ENCODE measurements at places on chromosomes 16 and 17.
A peak's percentile ranks its signal among the peaks of the same experiment; 100 is the strongest.

GRCh38 chr17:43219746-43220380, 8.2 kb downstream of the TMEM106A start:
- DNase-seq = no peak

DNA sequence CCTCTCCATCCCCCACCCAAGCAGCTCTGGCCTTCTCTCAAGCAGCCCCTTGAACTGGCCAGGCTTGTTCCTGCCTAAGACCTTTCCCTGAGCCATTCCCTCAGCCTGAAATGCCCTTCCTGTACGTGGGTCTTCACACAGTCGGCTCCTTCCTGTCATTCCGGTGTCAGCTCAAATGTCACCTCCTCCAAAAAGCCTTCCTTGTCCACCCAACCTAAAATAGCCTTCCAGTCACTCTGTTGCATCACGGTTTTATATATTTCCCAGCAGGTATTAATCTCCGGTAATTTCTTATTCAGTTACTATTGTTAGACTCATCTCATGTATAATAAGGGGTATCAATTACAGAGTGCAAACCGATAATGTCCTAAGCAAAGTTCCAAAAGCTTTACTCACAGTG, 51.8 kb downstream of the C17orf67 start:
- DNase-seq = no peak

DNA sequence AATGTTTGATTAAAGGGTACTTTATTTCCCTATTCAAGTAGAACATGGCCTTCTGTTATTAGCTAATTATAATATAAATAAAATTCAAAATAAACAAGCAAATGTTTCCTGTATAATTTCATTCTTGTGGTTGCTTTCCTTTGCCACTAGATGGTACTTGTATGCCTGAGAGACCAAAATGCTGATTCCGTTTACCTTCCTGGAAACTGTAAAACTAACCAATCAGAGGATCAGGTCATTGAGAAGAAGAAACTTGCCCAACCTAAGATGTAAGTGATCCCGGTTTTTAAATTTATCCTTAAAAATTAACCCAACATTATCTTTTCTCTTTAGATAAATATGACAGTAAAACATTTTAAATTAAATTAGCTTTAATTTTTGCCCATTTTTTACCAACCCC, 8.1 kb upstream of the ABCA5 start:
- no peak for DNase-seq

DNA sequence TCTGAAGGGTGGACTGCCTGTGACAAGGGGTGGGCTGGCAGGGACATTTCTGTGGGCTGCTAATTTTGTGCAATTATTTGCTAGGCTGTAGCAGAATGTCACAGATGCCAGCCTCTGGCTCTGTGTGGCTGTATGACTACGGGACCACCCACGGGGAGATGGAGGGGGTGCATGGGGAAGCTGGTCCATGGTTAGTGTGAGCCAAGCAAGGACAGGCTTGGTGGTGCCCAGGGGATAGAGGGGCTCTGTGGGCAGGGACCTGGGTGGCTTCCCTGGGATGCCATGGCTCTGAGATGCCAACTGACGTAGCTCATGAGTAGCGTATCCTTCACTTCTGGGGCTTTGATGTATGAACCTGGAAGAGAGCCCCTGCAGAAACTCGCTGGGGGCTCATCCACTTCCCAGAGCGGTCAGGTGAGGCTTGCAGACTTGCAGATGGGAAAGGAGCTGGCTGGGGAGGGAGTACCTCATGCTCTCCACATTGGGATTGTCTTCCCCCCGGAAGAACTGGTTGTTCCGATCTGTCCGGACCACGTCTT, 87.2 kb downstream of the TBC1D16 start:
- no peak for DNase-seq

GRCh38 chr16:85612191-85612800, 826 bp upstream of the GSE1 start:
- DNase-seq = peak; percentile 79

GRCh38 chr17:38697061-38697820, 7.8 kb upstream of the MLLT6 start:
- no peak for DNase-seq

GRCh38 chr16:20942256-20942655, 41.7 kb downstream of the LYRM1 start:
- DNase-seq = no peak

- DNase-seq = peak; percentile 41
Observed at GRCh38 chr17:82862737-82863382, 23.0 kb upstream of the ZNF750 start.

DNA sequence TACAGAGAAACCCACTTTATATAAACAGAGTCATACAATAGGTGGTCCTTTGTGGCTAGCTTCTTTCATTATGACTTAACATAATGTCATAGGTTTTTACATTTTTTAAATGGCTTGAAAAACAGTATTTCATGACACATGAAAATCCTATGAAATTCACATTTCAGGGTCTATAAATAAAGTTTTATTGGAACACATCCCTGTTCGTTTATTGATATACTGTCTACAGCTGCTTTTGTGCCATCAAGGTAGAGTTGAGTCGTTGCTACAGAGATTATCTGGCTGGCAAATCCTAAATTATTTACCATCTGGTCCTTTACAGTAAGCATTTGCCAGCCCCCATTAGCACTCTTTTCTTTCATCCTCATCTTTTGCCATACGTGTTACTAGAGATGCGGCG, 2.3 kb downstream of the VPS4A start:
- DNase-seq = no peak

DNA sequence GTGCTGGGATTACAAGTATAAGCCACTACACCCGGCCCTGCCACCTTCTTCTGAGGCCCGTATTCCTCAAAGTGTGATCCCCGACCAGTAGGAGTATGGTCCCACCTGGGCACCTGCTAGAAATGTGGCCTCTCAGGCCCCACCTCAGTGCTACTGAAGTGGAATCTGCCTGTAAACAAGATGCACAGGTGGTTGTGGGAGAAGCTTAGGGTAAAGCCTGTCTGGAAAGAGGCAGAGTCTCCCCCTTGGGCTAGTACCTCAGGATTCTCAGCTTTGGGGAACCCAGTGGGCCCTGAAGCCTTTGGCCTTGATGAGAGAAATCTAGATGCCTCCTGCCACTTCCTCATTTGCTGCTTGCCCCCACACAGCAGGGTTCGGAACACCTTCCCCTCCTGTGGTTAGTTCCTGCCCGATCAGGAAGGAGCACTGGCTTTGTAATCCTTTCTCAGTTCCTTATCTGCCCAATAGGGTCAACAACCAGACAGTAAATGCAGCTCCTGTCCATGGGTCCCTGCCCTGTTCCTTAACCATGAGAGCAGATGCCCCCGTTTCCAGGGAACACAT, 25.2 kb downstream of the TK2 start:
- no peak for DNase-seq

DNA sequence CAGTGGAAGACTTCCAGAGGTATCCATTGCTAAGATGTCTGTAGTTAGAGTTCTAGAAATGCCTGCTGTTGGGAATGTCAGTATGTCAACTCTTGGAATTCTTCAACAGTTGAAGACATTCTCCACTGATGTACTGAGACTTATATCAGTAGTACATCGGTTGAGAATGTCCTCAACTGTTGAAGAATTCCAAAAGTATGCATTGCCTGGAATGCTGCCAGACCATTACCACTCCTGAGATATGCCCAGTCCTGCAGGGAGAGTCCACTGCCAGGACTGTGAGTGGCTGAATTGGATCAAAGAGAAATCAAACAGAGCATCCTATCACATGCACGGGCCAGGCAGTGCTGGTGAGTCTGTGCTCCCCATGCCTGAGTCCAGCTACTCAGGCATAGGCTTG, 42.0 kb downstream of the IL21R start:
- DNase-seq = no peak

- DNase-seq = no peak
Observed at GRCh38 chr17:75894049-75894733, 2.6 kb downstream of the TRIM65 start.

GRCh38 chr17:45809499-45809898, 25.4 kb downstream of the CRHR1 start:
- no peak for DNase-seq

GRCh38 chr17:72204742-72205141, 83.9 kb downstream of the SOX9 start:
- no peak for DNase-seq

DNA sequence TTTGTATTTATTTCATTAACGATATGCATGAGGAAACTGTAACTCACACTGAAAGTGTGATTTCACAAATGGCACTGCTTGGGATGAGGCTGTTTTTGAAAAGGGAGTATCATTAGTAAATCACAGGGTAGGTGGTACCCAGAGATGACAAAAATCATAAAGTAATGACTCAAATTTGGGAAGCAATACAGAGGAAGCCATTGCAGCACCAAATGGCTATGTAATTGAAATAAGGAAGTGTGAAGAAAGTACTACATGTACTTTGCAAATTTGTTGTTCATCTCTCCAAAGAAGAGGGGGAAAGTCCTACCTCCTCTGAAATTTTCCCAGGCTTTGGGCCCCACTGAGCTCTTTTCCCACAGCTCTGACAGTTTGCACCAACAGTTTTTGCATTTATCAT, 12.3 kb upstream of the ABCC12 start:
- no peak for DNase-seq

GRCh38 chr17:73875346-73875745, 231.1 kb upstream of the SDK2 start:
- DNase-seq = no peak

DNA sequence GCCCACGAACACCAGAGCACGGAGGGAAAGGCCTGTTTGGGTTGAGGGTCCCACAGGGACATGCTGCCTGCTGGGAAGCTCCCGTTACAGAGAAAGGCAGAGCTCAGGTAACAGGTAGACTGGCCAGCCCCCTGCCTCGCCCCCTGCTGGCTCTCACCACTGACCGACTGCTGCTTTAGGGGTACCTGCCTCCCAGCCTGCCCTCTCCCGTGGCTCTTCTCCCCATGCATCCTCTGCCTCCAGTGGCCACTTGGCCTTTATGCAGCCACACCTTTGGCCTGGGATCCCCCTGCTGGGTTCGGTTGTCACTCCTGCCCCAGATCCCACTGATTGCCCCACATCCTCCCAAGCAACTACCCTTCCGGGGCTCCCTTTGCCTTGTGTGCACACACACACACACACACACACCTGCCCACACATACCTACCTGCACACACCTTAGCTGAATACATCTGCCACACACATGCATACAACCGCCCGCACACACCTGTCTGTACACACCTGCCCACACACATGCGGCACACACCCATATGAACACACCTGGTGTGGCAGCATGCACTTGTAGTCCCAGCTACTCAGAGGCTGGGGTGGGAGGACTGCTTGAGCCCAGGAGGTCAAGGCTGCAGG, 7.1 kb downstream of the MCRIP1 start:
- DNase-seq = no peak

- DNase-seq = no peak
Observed at GRCh38 chr16:57846078-57846697, 43.9 kb upstream of the KIFC3 start.

- no peak for DNase-seq
Observed at GRCh38 chr17:47736501-47737495, 3.8 kb downstream of the TBX21 start.

- DNase-seq = peak; percentile 83
Observed at GRCh38 chr17:385178-385835, 32.7 kb upstream of the RPH3AL start.

GRCh38 chr17:48477221-48477620, 47.2 kb upstream of the SKAP1 start:
- no peak for DNase-seq

- no peak for DNase-seq
Observed at GRCh38 chr17:28193241-28193640, 125.8 kb upstream of the TMEM97 start.

- peak; percentile 35 for DNase-seq
Observed at GRCh38 chr16:58507195-58507962, 7.4 kb downstream of the NDRG4 start.

GRCh38 chr17:76855105-76855504, 13.1 kb upstream of the MGAT5B start:
- no peak for DNase-seq

DNA sequence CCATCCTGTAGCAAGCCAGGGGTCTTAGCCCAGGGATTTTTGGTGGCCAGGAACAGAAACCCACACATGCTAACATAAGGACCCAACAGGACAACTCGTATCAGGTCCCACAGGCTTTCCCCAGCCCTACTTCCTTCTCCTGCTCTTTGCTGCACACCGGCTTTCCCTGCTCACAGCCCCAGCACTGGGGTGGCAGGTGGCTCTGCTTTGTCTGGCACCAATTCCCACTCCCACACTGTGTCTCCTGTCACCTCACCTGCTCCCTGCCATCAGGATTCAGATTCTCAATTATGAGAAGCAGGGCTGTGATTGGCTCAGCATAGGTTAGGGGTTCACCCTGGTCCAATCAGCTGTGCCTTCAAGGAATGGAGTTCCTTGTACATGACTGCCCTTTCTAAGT, 94.1 kb downstream of the TMEM132E start:
- DNase-seq = no peak

DNA sequence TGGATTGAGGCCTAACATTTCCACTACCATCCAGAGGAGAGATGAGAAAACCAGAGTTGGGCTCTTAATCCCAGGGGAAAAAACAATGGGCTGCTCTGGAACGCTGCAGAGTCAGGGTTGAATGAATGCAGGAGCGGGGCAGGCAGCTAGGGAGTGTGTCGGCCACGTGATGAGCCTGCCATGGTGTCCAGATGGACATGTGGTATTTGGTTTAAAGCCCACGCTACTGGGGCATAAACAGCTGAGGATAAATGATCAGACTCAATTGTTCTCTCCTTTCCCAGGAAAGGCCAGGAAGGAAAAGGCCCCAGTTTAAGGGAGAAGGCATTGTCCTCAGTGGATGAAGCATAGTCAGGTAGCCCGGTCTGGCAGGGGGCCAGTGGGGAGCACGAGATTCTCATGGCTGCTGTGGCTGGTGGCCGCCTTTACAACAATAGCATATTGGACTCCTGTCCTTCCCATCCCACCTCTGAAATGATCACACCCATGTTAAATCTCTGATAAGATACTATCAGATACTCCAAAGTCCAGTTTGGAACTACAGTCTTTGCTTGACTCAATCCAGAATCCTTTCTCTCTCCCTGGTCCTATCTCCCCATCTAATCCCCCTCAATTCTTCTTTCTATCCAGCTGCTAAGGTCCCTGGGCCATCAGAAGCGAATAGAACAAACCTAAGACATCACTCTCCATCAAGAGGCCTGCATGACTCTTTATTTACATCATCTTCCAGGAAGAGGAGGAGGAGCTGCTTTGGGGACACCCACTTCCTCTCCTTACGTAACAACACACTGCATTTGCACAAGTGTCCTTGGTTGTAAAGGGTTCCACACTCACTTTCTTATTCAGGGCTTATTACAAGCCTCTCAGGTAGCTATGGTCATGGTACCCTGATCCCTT, 20.4 kb downstream of the CA4 start:
- DNase-seq = no peak

DNA sequence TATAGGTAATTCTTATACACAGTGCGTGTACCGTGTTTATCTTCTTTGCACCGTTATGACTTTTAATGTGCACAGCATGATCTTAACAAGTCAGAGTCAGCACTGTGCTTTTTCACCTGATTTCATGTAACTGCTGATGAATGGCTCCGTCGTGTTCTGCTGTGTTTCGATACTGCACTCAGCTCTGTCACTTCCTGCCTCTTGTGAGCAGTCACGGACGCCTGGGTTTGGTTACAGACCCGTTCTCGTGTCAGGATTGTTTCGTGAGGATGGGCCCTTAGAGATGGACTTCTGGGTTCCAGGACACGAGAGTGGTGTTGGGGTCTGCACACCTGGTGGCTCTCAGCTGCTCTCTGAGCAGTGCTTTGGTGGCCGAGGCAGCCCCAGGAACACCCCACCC, 24.6 kb downstream of the TBCD start:
- DNase-seq = no peak

GRCh38 chr16:67883872-67884261, 818 bp upstream of the NRN1L start:
- DNase-seq = no peak
